ENCODE measurements at places on chromosomes 12 and 14. TPM values are rescaled to one million over a fixed set of nuclear protein-coding genes. Genes with fewer than 3 reads are reported as not detected.

Gene RAD51AP1
- 3.8 TPM for total RNA-seq

Gene MRPL52
- 74.7 TPM for total RNA-seq

Gene SPIC
- not detected for total RNA-seq

Gene CBLN3
- total RNA-seq, result 5.5 TPM

Gene CLEC4D
- not detected for total RNA-seq

Gene NTF3
- 0.80 TPM for total RNA-seq

Gene SCNN1A
- 1.9 TPM for total RNA-seq

Gene KCNA1
- total RNA-seq, result 0.45 TPM

DNA sequence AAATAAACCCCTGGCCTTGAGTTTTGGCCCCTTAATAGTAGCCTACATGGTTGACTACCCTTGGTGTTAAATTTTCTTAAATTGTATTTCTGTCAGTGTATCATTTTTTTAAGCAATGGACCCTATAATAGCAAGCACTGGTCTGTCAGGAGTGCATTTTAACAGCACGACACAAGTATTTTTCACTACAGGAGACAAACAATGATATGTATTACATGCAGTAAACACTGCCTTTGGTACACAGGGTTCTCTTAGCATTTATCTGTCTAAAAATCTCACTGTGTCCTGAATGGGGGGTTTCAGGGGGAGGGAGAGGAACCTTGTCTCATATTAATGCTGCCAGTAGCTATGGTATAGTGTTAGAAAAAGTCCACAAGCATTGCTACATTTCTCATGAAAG, 18.4 kb downstream of the LMO3 start:
- peaks cover 3% of the 10 kb centered on the region for H3K4me1 ChIP-seq
- H3K27me3 ChIP-seq, result no peaks in the 10 kb centered on the region
- H3K36me3 ChIP-seq, result no peaks in the 10 kb centered on the region
- no peak for DNase-seq
- H3K27ac ChIP-seq, result no peak overlapping the region
- no peak overlapping the region for H3K4me3 ChIP-seq

DNA sequence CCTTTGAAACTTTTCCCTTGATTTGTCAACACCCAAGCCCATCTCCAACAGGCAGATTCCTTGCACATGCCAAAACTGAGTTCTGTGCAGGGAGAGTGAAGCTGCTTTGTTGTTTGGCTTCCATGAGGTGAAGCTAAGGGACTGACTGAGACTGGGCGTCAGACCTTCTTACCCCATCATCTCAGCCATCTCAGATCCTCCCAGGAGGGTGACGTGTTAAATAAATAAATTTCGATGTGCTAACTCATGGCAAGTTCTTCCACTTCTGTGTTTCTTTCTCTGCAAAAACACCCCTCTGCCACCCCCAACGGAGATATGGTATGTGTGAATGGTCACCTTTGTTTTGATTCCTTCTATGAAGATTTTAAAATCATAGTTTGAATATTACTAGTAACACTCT, 17.8 kb downstream of the UTP20 start:
- H3K27me3 ChIP-seq, result no peaks in the 10 kb centered on the region
- no peak overlapping the region for H3K4me3 ChIP-seq
- H3K4me1 ChIP-seq, result no peaks in the 10 kb centered on the region
- DNase-seq, result no peak
- peaks cover 38% of the 10 kb centered on the region for H3K36me3 ChIP-seq

GRCh38 chr14:91229743-91230200, 14.7 kb downstream of the GPR68 start:
- no peak overlapping the region for H3K27ac ChIP-seq
- peaks cover 4% of the 10 kb centered on the region for H3K4me1 ChIP-seq
- DNase-seq, result no peak
- no peaks in the 10 kb centered on the region for H3K27me3 ChIP-seq
- H3K4me3 ChIP-seq, result no peak overlapping the region

DNA sequence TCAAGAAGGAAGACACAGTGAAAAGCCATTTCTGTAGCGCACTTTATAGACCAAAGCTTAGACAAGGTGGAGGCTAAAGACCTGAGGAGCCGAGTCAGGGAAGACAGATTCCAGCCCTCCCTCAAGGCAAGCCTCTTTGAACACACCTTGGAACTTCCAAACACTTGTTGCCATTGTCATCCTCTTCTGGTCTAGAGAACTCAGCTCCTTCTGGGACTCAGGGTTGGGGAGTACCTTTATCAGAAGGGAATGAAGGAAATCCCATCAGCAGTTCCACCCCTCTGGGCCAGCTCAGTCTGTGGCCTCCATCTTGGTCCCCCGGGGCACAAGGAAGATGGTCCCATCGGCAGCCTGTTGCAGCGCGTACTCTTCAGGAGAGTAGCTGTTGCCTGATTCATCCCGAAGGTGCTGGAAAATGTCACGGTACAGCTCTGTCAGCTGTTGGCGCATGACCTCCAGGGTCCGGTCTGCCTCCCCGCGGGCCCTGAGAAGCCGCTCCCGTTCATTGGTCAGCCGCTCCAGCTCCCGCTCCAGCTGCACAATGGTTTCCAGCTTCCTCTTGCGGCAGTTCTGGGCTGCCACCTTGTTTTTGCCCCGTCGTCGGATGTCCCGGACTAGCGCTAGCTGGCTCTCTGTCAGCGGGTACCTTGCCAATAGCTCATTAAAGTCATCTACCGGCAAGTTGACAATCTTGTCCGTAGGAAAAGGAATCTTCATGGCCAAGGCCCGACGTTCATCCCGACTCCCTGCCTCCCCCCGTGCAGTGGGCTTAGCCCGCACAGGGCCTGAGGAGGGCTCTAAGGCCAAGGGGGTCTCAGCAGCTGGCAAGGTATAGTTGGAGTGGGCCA, 8.5 kb downstream of the NFE2 start:
- H3K4me3 ChIP-seq, result no peak overlapping the region
- peak; percentile 80 for DNase-seq
- no peaks in the 10 kb centered on the region for H3K4me1 ChIP-seq
- peaks cover 3% of the 10 kb centered on the region for H3K36me3 ChIP-seq

- no peaks in the 10 kb centered on the region for H3K27me3 ChIP-seq
- no peak overlapping the region for H3K4me3 ChIP-seq
- H3K36me3 ChIP-seq, result no peaks in the 10 kb centered on the region
- no peak overlapping the region for H3K27ac ChIP-seq
- DNase-seq, result no peak
Measured at GRCh38 chr14:59195912-59196311, 7.4 kb downstream of the DAAM1 start.

- H3K36me3 ChIP-seq, result peaks cover 7% of the 10 kb centered on the region
- no peak overlapping the region for H3K4me3 ChIP-seq
- no peaks in the 10 kb centered on the region for H3K27me3 ChIP-seq
- peaks cover 7% of the 10 kb centered on the region for H3K4me1 ChIP-seq
- no peak for DNase-seq
Measured at GRCh38 chr12:116996093-116996492, 85.3 kb downstream of the FBXW8 start.

DNA sequence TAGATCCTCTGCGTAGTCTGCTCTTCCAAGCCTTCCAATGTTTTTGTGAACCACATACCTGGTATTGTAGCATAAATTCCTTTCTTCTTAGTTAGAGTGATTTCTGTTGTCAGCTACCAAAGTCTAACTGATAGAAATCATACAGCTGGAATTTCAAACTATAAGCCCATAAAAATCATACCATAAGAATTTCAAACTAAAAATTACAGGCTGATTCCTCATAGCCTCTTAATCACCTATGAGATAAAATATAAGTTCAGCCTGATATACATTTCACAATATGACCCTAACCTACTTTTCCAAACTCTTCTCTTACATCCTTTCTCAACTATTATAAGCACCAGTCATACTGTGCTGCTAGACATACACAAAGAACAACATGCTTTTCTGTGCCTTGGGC, 64.8 kb downstream of the PTHLH start:
- no peaks in the 10 kb centered on the region for H3K4me1 ChIP-seq
- H3K27ac ChIP-seq, result no peak overlapping the region
- H3K36me3 ChIP-seq, result no peaks in the 10 kb centered on the region
- H3K27me3 ChIP-seq, result peaks cover 3% of the 10 kb centered on the region

DNA sequence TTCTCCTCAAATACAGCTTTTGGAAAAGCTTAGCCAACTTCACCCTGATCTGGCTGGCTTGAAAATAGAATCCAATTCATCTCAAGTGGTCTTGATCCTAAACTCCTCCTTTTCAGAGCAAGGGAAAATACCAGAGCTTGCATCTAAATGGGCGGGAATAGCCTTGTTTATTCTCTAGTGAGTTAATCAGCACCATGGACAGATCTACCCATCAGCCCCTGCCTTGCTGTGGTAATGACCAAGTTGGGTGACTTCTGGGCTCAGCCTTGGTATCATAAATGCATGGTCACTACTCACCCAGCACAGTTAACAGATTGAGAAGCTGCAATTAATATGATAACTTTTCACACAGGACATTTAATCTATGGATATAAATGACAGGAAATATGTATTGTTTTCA, 196.6 kb downstream of the GLT1D1 start:
- H3K27me3 ChIP-seq, result no peaks in the 10 kb centered on the region
- DNase-seq, result no peak
- no peaks in the 10 kb centered on the region for H3K4me1 ChIP-seq
- H3K36me3 ChIP-seq, result no peaks in the 10 kb centered on the region

- H3K4me3 ChIP-seq, result no peak overlapping the region
- peaks cover 10% of the 10 kb centered on the region for H3K36me3 ChIP-seq
- DNase-seq, result no peak
Measured at GRCh38 chr12:51118706-51119105, 35.3 kb upstream of the CSRNP2 start.

GRCh38 chr12:30146561-30146960, 362.8 kb upstream of the TMTC1 start:
- no peaks in the 10 kb centered on the region for H3K27me3 ChIP-seq
- no peak overlapping the region for H3K4me3 ChIP-seq
- H3K36me3 ChIP-seq, result no peaks in the 10 kb centered on the region
- DNase-seq, result no peak
- H3K27ac ChIP-seq, result no peak overlapping the region
- H3K4me1 ChIP-seq, result peaks cover 26% of the 10 kb centered on the region

DNA sequence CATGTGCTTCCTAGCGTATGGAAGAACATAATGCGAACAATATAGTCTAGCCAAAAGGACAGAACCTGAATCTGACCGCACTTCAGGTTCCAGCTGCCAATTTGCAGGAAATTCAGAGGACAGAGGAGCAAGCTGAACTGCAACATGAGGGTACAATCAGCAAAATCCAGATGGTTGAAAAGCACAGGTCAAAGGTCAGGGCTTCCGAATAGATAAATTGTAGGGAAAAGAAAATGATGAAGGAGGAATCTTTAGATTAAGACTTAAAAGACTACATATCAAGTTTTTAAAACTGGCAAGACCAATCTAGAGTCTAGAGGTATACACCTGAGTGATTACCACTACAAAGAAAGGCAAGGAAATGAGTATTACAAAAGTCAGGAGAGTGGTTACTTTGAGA, 42.1 kb upstream of the SELPLG start:
- peaks cover 30% of the 10 kb centered on the region for H3K36me3 ChIP-seq
- H3K4me3 ChIP-seq, result no peak overlapping the region
- DNase-seq, result no peak
- peak overlapping the region; percentile 72 for H3K27ac ChIP-seq
- H3K4me1 ChIP-seq, result peaks cover 29% of the 10 kb centered on the region

GRCh38 chr14:104604458-104605449, at the start of gene TMEM179:
Gene TMEM179 (minus strand): TSS chr14:104604772. CDS start chr14:104604741, 31 bp downstream.
- H3K4me3 ChIP-seq, result peak within 1 kb of the TSS; percentile 73
- peaks cover 64% of the 10 kb centered on the region for H3K27me3 ChIP-seq
- peaks cover 8% of the 10 kb centered on the region for H3K4me1 ChIP-seq
- DNase-seq, result no peak

DNA sequence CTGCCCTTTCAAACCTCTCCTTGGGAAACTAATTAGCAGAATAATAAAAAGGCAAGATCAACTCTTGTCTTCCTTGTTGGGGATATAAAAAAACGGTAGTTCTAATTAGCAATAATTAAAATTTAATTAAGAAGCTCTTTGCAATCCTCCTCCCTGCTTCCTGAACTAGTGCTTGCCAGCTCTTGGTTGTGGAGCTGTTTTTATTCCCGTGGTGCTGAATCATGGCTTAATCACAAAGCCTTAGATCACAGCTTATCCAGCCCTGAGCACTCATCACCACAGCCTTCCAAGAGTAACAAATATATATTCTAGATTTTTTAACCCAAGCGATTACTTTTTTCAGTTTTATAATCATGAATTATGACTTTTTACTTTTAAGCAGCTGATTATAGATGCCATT, 63.2 kb upstream of the INSM2 start:
- H3K4me3 ChIP-seq, result no peak overlapping the region
- peaks cover 28% of the 10 kb centered on the region for H3K27me3 ChIP-seq
- no peak for DNase-seq
- H3K4me1 ChIP-seq, result no peaks in the 10 kb centered on the region
- no peaks in the 10 kb centered on the region for H3K36me3 ChIP-seq
- no peak overlapping the region for H3K27ac ChIP-seq

DNA sequence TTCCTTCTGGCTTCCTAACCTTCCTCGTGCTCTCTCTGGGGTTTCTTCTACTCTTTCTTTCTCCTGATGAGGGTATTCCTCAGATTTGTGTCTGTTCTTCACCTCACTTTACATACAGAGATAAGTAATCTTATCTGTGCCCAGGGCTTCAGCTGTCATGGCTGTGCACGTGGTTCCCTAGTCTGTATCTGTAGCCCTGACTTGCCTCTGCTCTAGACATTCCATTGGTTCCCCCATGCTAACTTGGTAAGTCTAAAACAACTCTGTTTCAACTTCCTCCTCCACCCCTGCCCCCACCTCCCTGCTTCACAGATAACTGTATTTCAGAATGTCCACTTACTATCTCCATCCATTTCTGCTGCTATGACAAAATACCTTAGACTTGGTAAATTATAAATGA, 10.8 kb downstream of the DIP2B start:
- no peak for DNase-seq
- H3K4me1 ChIP-seq, result peaks cover 34% of the 10 kb centered on the region
- H3K4me3 ChIP-seq, result no peak overlapping the region
- H3K27me3 ChIP-seq, result no peaks in the 10 kb centered on the region
- no peaks in the 10 kb centered on the region for H3K36me3 ChIP-seq

GRCh38 chr12:10015450-10015849, 5.0 kb downstream of the CLEC12B start:
- no peaks in the 10 kb centered on the region for H3K36me3 ChIP-seq
- H3K4me1 ChIP-seq, result no peaks in the 10 kb centered on the region
- no peak overlapping the region for H3K4me3 ChIP-seq
- no peak overlapping the region for H3K27ac ChIP-seq
- DNase-seq, result no peak

GRCh38 chr12:62703011-62703380, 232.0 kb downstream of the PPM1H start:
- no peak for DNase-seq
- peak overlapping the region; percentile 98 for H3K27ac ChIP-seq
- H3K4me1 ChIP-seq, result peaks cover 45% of the 10 kb centered on the region
- peaks cover 6% of the 10 kb centered on the region for H3K36me3 ChIP-seq
- H3K4me3 ChIP-seq, result peak overlapping the region; percentile 34
- no peaks in the 10 kb centered on the region for H3K27me3 ChIP-seq

Data from chondrocyte (in vitro differentiated cells).